Activated CD4-positive, alpha-beta T cell treated with anti-CD3 and anti-CD28 coated beads for 24 hours (primary cell): ENCODE measurements at places on chromosomes 5 and 9.
A peak's percentile ranks its signal among the peaks of the same experiment; 100 is the strongest.

- no peak for DNase-seq
These were observed 1.1 kb upstream of the IRF1 start for GRCh38 chr5:132491368-132492364.

DNA sequence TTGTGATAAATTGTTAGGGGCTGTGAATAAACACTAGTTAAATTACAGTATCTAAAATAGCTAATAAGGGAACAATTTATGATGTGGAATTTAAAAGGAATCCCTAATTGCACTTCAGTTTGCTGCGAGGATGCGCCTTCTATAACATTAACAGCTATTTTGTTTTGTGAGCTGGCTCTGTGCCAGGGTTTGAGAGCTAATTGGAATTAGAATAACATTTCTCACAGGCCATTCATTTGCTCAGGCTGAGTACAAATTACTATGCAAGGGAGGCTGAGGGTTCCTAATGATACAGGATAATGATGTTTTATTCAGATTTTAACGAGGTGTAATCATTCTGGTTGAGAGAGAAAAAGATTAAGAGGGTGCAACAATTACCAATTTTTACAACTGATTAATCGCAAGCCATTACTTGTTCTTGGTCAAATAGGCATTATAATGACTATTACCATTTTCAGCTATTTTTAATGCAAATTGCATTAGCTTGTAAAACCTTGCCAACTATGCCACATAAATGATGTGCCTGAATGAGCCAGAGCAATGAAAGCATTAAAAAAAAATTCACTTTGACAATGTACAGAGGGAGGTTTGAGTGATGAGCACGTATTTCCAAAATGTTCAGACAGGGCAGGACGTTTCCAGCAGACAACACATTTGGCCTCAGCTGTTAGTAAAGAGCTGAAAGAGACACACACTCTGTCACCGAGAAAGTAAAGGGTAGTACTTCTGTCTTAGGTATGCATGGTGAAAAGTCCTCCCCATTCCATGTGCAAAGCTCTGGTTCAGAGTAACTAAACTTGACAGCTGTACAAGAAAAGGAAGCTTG, 576.5 kb downstream of the TLE1 start:
- DNase-seq: no peak

DNA sequence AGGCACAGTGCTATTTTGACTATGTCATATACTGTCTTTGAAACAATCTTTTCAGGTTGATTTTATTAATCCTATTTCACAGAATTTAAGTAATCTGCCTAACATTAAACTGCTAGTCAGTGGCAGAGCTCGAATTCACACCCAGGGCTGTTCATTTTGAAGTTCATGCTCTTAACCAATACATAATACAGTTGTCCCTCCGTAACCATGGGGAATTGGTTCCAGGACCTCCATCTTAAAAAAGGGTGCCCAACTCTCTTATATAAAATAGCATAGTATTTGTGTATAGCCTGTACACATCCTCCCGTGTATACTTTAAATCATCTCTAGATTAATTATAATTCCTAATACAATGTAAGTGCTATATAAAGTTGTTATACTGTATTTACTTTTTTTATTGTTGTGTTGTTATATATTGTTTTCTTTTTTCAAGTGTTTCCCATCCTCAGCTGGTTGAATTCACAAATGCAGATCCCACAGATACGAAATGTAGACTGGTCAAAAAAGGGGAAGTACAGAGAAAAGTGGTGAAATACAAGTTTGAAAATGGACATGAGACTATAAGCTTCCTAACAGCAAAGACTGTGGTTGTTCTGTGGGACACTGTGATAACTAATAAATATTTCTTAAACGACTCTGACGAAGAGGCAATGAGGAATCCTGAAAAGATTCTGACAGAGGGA, 18.3 kb downstream of the RFX3 start:
- no peak for DNase-seq

- no peak for DNase-seq
These were observed 573.1 kb downstream of the TLE4 start for GRCh38 chr9:80144856-80145255.

GRCh38 chr5:158522776-158523175, 576.9 kb downstream of the EBF1 start:
- no peak for DNase-seq

DNA sequence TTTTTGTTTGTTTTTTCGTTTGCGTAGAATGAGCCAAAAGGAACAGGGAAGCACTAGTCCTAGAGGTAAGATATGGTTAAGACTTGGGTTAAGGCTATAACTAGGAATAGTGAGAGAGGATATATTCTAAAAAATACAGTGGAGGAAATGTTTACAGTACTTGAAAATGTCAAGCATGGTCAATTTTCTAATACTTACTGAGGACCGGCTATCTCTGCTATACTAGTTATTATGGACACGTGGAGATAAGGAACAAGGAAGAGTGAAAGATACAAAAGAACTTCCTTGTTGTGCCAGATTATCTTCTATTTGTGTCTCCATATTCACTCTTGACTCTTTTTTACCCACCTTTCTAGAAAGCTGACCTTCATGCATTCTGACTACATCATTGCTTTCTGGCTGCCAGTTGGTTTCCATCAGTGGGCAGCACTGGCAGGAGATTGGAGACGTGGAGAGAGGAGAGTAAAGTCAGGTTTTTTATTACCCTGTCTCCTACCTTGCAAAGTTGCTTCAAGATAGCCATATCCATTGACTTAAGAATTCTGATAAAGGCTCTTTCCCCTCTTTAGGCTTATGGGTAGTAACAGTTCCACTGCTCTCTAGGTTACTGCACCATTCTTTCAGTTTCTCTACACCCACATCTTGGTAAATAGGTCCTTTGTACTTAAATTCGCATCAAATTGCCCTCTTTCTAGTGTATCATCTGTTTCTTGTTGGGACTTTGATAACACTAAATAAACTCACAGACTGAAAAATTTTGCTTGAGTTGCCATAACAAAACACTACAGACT, 9.0 kb upstream of the RFX3 start:
- DNase-seq: no peak

GRCh38 chr5:153896701-153897100, 142.0 kb downstream of the FAM114A2 start:
- no peak for DNase-seq

DNA sequence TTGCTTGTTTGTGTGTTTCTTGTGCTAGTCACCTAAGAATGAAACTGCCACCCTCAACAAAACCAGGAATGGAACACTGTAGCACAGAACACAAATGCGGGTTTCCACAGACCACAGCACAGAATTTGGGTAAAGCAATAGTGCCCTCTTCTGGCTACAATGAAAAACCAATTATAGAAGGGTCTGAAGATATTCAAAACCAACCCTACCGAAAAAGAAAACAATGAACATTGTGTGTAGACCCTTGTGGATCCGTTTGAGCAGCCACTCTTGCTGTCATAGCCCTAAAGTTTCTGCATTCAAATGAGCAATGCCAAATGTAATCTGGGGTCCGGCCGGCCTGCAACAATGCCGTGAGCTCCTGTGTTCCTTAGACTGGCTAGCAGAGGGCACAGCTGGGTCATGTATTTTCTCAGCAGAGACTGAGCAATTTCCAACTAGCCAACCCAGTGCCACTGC, 8.3 kb upstream of the ENC1 start:
- DNase-seq: no peak

DNA sequence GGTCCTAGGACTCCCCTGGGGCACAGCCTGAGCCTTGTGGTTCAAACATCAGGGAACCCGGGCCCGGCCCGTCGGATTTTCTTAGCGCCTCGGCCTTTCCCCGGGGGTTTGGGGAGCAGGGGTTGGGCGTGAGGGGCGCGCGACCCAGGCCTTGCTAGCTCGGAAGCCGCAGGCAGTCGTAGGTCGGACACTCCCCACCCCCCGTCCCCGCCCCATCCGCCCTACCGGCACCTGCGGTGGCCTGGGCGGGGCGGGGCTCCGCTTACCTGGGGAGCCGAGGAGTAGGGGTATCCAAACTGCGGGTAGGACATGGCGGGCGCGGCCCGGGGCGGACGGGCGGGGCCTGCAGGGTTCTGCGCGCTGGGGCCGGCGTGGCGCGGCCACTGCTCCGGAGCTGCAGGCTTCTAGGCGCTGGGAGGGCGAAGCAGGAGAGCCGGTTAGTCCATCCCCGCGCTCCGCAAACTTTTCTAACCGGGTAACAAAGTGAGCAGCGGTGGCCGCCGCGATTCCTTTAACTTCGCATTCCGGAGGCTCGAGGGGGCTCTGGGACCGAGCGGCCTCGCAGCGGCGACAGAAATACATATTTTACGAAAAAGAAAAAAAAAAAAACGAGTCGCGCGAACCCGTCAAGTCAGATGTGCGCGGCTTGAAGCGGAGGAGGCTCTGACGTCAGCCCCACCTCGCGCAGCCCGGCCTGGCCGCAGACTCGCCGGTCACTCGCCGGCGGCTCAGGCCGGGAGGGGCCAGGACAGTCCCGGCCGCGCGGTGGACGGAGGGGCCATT, at the start of gene IRX4:
IRX4 (minus strand) TSS at position 589 of the 783 bp plus-strand sequence; CDS start at position 311, 278 bp downstream.
- no peak for DNase-seq

DNA sequence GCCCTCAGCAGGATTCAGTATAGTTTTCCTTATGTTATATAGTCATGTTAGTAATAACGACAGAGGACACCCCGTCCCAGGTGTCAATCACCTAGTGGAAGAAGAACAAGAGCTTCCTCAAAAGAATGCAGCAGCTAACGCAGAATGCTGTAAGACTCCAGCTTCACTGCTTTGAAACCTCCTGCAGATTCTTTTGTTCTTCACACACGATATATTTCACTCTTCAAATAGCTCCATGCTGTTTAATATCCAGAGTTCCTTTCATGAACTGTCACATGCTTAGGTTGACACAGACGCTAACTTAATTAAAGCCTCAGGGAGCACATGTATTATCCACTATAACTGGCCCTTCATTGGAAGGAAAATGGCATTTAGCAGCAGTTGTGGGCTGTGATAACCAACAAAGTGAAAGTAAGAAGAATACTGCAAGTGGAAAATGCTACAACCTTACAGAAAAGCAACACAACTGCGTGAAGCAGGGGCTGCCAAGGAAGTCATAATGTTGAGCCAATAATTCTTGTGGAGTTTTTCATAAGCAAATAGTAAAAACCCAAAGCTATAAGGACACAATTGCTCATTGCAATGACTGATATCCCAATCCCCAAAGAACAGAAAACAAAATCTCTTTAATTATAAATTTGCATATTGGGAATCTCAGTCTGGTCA, 387.5 kb downstream of the PLK2 start:
- no peak for DNase-seq

DNA sequence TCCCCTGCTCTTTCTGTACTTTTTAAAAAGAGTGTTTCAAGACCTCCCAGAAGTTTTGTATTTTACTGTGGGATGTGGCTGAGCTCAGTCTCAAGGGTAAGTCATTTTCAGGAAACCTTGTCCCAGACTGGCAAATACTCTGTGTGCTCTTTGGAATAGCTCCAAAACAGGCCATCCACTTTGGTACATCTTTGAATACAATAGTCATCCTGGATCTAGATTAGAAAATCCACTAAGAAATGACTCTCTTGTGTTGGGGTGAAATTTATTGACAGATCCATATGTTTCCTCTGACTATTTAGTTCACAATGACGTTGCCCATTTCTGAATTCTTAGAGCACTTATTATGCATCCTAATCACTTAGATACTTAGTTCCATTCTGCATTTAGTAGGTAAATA, 95.2 kb downstream of the PLCXD3 start:
- no peak for DNase-seq

DNA sequence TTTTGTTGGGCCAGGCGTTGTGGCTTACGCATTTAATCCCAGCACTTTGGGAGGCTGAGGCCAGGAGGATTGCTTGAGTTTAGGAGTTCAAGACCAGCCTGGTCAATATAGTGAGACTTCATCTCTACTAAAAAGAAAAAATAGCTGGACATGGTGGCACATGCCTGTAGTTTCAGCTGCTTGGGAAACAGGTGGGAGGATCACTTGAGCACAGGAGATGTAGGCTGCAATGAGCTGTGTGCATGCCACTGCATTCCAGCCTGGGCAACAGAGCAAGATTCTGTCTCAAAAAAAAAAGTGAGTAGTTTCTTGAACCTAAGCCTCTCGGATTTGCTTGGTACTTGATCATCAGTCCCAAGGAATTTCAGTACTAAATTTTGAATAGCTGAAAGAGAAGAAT, 26.9 kb downstream of the G3BP1 start:
- no peak for DNase-seq

- no peak for DNase-seq
These were observed 789 bp downstream of the SEMA6A start for GRCh38 chr5:116573702-116574366.

DNA sequence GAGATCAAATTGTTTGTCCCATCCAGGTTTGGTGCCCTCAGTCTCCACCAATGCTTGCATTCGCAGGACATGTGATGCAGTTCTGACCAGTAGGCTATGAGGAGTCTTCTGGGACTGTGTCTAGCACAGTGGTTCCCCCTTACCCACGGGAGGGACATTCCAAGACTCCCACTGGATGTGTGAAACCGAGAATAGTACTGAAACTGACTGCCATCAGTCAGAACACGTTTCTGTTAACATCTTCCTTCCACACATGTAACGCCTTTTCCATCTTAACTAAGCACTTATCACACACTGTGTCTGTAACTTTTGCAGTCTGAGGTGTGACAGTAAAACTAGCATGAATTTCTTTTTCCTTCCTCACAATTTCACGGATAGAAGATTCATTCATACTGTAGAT, 74.7 kb downstream of the PTTG1 start:
- no peak for DNase-seq

DNA sequence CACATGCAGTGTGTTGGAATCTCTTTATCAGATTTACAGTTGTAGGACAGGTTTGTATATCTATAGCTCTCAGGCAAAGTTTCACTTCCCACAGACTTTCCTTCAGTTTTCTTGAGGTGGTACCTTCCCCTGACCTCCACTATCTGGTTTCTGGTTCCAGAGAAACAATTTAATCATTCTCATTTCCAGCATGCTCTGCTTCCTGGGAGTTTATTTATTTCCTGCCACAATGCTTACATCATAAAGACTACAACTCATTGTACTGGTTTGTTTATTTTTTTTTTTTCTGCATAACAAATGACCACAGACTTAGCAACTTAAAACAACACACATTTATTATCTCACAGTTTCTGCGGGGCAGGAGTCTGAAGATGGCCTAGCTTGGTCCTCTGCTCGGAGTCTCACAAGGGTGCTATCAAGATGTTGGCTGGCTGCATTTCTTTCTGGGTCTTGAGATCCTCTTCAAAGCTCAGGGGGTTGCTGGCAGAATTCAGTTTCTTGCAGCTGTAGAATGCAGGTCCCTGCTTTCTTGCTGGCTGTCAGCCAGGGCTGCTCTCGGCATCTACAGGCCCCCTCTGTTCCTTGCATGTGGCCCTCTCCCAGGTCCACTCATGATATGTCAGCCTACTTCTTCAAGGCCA, 247.7 kb downstream of the ENC1 start:
- DNase-seq: no peak

- no peak for DNase-seq
These were observed 219.3 kb downstream of the CAAP1 start for GRCh38 chr9:26673261-26673660.

- DNase-seq: peak; percentile 44
These were observed 57.9 kb downstream of the DOCK8 start for GRCh38 chr9:272251-273213.

DNA sequence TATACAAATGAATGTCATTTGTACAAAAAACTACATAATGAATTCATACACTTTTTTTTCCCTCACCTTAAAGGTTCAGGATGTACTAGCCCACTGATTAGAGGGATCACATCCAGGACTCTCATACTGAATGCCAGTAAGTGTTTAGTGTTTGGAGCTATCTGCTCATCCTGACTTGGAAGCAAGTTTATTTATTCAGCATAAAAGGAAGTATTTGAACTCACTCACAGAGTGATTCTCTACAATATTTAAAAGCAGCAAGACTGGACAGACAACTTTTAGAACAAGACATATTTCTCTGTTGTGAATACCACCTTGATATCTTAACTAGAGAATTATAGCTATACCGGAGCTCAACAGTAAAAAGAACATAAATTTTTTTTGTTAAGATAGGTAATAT, 14.8 kb upstream of the IQGAP2 start:
- no peak for DNase-seq
